ENCODE measurements at places on chromosomes 2 and 18.

DNA sequence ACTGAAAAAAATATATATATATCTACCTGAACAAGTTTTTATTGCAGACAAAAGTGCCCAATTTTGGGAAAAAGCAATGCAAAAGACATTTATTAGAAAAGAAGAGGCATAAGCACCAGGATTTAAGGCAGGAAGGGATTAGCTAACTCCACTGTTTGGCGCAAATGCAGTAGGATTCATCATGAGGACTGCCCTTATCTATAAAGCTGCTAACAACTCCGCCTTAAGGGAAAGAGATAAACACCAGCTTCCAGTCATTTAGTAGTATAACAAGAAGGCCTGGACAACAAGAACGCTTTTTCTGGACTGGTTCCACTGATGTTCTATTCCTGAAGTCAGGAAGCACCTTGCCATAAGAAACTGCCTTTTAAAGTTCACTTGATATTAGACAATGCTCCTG is 52.9 kb upstream of the FSHR start:
- no peak for DNase-seq

DNA sequence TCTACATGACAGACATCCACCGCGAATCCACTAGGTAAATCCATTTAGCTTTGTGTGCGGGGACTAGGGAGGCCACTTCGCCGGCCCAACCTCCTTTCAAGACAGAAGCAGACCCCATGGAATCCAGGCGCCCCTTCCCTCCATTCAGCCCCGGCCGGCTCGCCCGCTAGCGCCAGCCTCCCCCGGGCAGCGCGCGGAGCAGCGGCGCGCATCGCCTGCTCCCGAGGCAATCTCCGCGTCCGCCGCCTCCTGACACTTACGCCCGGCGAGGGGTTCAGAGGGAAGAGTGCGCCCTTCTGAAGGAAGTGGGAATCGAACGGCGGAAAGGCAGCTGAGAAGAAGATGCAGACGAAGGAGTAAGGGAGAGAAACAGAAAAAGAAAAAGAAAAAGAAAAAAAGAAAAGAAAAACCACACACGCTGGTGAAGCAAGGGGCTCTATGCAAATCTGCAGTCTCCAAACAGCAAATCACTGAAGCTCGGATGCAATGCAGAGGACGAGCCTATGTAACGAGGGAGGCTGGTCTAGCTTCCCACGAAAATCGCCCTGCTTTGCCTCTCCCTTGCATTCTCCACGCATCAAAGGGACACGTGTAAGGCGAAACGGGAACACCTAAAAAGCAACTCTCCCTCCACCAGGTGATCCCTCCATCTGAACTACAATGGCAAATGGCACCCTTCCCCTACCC is 684.4 kb downstream of the NRXN1 start:
- DNase-seq = no peak

DNA sequence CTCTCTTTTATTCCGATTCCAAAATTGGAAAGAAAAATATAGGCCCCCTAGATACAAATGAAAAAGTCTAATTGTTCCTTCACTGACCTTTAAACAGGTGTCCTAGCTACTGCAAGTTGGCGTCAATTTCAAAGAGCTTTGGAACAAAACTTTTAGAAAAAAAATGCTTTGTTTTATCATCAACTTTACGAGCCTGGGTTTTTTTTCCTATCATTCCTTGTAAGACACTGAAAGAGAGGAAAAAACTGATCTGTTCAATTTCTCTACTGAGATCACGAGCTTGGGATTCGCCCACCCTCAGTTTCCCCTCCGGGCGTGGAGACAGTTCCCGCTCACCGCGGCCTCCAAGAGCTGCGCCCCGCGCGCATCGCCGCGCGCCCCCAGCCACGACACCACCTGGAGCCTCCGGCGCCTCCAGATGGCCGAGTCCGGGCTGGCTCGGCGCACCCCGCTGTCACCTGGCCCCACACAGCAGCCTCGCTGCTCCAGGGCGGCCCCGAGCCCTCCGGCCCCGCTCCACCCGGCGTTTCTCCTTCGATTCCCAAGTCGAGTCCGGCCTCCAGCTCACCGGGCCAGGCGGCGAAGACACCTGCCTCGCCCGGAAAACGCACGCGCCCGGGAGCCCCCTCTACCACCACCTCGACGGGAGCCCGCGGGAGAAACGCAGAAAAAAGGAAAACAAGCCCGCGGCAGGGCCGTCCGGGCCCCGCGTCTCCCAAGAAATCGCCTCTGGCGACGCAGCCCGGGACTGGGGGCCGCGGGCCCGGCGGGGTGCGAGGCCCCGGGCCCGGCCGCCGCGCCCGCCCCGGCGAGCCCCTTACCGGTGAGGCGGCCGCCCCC is 656 bp downstream of the TBC1D8 start:
- DNase-seq = no peak

DNA sequence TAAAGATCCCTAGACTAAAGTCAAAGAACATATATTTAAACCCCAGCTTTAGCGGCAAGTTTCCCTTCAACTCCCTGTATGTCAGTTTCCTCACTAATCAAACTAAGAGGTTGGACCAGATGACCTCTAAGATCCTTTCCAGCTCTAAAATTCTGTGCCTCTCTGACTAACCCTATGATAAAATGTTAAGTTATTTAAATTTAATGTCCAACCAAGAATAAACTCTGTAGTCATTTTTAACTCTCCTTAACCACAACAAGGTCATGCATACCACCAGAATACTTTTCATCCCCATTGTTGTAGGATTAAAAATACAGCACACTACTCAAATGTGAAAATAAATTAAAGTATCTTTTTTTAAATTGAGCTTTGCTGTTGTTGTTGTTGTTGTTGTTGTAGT is 5.2 kb upstream of the PDE1A start:
- no peak for DNase-seq

DNA sequence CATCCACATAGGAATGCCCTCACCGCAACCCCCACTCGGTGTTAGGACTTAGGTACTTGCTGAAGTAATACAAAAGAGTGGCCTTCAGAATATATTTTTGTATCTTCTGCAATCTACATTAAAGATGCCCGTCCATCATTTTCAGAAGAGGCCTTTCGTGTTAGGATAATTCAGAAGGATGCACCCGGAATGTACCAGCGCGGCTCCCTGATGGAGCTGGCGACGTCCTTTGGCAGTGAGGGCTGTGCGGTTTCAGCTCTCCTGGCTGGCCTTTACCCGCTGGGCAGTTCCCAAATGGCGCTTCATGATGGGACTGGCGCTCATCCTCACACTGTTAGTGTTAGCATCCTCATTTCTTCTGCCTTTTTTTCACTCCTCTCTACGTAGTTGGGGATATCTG is 15.3 kb downstream of the TWIST2 start:
- no peak for DNase-seq

DNA sequence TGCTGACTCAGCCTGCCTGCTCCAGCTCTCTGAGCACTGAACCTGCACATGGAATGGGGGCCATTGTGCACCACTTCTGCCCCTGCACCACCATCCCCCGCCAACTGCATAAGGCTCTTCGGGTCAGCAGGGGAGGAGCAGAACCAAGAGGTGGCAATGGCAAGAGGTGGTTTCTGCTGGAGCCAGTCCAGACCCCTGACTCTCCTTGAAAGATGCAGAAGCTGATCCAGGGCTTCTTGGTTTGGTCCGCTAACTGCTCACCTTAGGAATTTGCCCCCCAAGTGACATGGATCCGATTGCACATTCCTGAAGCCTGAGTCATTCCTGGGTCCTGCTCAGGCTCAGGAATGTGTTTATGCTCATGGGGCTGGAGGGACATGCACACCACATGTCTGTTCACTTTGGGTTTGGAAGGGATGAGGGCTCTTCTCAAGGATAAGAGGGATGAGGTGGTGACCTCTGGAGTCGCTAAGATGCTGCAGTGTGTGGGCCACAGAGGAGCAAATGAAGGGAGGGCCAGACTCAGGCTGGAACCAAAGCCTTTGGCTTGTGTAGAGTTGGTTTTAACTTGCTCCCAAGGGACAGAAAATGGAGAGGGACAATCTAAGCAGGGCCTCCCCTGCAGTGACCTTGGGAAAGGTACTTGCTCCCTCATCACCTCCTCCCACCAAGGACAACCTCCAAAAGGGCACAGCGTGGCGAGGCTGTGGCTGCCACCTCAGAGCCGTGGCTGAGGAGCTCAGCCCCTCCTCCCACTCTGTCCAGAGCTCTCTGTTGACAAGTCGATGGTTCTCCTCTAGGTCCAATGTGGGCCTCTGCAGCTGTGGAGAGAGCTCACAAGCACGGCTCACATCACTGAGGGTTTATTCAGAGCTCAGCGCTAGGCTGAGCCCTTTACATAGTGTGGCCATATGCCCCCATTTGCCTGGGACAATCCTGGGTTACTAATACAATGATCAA is 66.2 kb downstream of the HS1BP3 start:
- no peak for DNase-seq

DNA sequence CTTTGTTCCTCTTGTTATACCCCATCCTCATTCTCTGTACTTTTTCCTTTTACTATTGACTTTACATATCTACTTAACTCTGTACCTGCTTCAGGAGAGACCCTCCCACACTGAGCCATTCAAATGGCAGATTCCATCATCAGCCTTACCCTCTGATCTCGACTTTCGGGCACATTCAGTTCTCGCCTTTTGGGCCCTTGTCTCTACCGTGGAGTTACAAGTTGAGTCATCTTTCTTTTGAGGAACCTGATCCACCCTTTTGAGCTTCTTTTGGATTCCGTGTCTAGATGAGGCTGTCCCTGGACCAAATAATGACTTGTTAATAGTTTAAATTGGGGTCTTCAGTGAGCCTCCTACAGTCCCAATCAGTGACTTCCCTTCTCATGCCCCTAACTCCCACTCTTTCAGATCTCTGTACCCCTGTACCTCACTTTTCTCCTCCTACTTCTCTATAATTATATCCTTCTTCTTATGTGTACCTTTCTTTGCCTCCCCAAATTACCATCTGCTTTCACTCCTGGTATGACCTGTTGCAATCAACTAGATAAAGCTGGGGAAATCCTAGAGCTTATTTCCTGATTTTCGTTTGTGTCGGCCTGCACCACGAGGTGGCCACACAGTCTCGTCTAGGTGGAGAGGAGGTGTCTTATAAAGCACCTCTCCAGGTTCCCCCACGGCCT is 17.2 kb downstream of the SP110 start:
- DNase-seq = no peak

DNA sequence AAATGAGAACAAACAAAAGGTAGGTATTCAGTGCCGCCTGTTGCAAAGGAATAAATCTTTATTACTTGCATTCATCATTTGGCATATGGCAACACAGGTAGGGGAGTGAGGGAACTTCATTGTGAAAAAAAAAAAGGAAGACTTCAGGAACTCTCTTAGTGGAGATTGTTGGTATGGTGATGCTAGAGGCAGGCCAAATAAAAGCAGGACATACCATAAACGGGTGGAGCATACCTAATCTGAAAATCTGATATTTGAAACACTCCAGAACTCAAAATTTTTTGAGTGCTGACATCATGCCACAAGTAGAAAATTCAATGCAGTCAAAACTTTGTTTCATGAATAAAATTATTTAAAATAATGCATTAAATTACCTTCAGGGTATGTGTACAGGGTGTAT is 425.8 kb upstream of the SYT4 start:
- no peak for DNase-seq

DNA sequence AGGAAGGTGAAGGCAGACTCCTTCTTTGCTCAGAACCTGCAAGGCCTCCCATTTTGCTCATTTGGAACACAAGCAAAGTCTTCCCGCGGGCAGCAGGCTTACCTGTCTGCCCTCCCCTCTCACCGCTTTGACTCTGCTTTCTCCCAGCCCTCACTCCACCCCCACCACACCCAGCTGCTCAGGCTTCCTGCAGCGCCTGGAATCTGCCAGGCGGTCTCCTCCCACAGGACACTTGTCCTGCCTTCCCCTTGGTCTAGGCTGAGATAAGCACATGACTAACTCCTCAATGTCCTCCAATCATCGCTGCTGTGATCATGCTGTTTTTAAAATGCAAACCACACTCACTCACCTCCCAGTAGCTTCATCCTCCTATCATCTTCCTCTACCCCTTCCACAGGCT is 430.0 kb downstream of the ZNF516 start:
- no peak for DNase-seq

DNA sequence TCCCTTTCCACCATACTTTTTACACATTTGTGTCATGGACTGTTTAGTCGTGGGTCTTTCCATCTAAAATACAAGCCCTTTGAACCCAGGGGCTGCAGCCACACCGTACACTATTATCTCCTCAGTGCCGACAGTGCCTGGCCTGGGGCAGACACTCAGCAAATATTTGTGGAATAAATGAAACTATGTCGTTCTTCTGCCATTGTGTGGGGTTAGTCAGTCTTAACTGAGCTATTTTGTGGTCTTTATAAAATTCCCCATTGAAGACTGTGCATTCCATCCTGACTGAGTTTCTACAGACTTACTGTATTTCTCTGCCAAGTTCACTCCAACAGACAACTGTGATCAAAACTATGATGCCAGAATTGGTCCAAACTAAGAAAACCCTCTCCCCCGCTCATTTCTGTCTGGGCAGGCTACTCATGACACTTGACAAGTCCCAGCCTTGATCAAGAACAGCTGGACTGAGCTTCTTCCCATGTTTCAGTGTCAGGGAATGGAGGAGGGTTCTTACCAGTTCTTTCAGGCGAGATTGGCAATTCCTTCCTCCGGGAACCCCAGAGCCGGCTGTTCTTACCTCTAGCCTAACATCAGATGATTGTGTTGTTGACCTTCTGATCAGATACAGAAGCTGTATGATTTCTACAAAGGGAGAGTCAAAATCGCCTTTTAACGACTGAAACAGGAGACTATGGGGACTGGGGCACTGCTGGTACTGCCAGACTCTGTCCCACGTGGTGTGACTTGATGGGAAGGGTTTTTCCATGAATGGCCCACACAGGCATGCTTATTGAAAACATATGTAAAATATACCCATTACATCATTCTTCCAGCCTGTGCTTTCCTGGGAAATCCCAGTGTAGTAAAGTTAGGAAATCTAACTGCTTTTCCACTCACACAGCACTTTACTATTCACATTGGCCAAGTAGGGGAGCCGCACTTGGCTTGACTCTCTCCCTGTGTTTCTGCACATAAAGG is 77.4 kb upstream of the NPAS2 start:
- no peak for DNase-seq

- no peak for DNase-seq
These were observed 81.8 kb downstream of the VAPA start for GRCh38 chr18:9995631-9996030.

- DNase-seq = no peak
These were observed 272.6 kb downstream of the ARHGAP15 start for GRCh38 chr2:143401861-143402260.

- DNase-seq = no peak
These were observed 2.1 kb downstream of the NABP1 start for GRCh38 chr2:191679818-191680600.

- no peak for DNase-seq
These were observed 83.0 kb upstream of the MBOAT2 start for GRCh38 chr2:9086465-9086864.

DNA sequence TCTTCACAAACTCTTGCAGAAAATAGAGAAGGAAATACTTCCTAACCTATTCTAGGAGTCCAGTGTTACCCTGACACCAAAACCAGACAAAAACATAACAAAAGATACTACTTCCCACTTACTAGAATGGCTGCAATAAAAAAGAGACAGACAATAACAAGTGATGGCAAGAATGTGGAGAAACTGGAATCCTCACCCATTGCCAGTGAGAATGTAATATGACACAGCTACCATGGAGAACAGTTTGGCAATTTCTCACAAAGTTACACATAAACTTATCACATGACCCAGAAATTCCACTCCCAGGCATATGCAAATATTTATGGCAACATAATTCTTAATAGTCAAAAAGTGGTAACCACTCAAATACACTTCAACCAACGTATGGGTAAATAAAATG is 209.8 kb upstream of the CTAGE1 start:
- no peak for DNase-seq

- DNase-seq = no peak
These were observed 128.5 kb downstream of the COPS8 start for GRCh38 chr2:237214030-237214675.

- DNase-seq = peak; percentile 66
These were observed 61.6 kb downstream of the ST3GAL5 start for GRCh38 chr2:85826990-85827878.

Data from activated CD8-positive, alpha-beta memory T cell treated with anti-CD3 and anti-CD28 coated beads for 1 hour (primary cell).